ENCODE measurements at places on chromosomes 6 and 20.

- peak; percentile 89 for DNase-seq
These were observed 9.2 kb downstream of the ZHX3 start for GRCh38 chr20:41308290-41308711.

DNA sequence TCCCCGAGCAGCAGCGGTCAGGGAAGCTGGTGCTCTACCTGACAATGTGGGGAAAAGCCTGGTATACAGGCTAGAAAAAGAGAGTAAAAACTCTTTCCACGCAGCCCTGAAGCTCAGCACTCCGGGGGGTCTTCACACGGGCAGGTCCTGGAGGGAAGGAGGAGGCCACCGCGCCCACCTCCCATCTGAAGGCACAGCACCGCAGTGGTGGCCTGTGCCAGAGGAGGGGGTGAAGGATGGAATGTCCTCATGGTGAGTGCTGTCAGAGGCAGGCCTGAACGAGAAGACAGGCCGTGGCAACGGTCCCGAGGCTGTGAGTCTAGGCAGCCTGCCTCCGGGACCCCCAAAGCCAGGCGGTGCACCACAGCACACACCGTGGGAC is 5.8 kb downstream of the SLC2A4RG start:
- DNase-seq, result no peak

DNA sequence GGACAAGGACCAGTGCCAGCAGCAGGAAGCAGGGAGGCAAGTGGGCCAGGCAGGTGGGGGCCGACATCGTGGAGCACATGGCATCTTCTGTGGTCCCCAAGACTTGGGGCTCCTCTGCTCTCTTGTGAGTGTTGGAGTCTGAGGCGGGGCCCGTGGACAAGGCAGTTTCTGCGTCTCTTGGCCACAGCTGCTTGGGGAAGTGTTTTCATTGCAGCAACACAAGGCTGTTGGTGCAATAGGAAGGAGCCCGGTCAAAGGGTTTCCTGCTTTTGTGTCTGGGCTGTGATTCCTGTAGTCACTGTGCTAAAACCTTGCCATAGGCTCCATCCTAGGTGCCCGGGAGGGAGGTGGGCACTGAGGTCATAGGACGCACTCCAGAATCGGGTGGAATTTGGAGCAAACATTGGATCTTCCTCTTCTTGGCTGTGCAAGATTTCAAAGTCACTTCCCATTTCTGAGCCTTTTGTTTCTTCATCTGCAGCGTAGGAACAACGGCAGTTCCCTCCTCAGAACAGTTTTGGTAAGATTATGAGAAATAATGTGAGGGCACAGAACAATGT is at the start of gene SIRPB2:
Gene SIRPB2, minus strand, starts transcription at position 140 of the 560 bp plus-strand sequence. Its CDS starts 61 bp downstream, at position 79.
- no peak for DNase-seq

DNA sequence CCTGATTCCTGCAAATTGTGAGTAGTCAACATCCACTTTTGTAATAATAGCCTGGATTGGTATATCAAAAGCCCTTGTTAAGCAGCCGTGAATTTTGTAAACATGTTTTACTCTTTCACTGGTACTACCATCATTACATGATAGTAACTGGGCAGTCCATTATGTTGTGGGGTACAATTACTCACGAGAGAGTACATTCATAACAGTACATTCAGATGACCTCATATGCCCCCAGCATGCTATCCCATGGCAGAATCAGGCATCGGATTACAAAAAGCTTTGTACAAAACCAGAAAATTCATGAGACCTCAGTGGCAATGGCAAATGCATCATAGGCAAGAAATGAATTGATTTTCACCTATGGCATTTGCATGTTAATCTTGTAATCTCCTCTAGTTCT is 166.2 kb downstream of the EPM2A start:
- DNase-seq, result no peak

GRCh38 chr20:868279-868678 is 34.8 kb downstream of the FAM110A start:
- no peak for DNase-seq

DNA sequence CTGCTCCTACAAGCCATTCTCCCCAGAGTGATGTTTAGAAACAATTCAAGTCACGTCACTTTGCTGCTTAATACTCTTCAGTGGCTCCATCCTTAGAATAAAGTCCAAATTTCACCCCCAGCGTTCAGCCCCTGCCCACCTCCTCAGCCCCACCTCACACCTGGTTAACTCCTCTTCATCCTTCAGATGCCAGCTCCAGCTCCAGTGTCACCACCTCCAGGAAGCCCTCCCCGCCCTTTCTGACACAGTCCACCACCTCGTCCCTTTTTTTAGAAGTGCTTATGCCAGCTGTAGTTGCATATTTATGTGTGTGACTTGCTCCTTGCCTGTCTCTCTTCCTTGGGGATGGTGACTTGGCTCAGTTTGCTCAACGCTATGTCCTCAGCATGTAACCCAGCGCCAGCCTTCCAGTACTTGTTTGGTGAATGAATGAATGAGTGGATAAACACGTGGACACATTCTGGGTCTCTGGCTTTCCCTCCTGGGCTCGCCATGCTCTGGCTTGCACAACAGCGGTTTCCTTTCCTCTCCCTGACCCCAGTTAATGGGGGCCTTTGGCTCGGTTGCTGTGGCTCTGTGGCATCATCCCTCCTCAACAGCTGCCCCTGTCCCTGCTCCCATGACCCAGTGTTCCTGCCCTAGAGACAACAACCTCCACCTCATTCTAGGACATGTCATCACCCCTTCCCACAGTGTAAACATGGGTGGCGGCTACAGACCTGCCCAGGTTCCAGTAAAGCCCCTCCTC is 3.7 kb upstream of the IP6K3 start:
- peak; percentile 46 for DNase-seq

GRCh38 chr6:14676064-14676463 is 558.5 kb downstream of the CD83 start:
- DNase-seq, result peak; percentile 20
